Germinal center (tissue), 1 donor: ENCODE measurements at places on chromosomes 7 and 10.

GRCh38 chr10:11689945-11690736 lies 52.0 kb upstream of the ECHDC3 start:
- no peak for DNase-seq

GRCh38 chr10:35795131-35795824 lies 153.2 kb upstream of the FZD8 start:
- DNase-seq, result no peak

- no peak for DNase-seq
Measured at GRCh38 chr7:8710124-8710523, 276.7 kb downstream of the NXPH1 start.

- no peak for DNase-seq
Measured at GRCh38 chr7:18167815-18168214, 140.2 kb upstream of the PRPS1L1 start.

DNA sequence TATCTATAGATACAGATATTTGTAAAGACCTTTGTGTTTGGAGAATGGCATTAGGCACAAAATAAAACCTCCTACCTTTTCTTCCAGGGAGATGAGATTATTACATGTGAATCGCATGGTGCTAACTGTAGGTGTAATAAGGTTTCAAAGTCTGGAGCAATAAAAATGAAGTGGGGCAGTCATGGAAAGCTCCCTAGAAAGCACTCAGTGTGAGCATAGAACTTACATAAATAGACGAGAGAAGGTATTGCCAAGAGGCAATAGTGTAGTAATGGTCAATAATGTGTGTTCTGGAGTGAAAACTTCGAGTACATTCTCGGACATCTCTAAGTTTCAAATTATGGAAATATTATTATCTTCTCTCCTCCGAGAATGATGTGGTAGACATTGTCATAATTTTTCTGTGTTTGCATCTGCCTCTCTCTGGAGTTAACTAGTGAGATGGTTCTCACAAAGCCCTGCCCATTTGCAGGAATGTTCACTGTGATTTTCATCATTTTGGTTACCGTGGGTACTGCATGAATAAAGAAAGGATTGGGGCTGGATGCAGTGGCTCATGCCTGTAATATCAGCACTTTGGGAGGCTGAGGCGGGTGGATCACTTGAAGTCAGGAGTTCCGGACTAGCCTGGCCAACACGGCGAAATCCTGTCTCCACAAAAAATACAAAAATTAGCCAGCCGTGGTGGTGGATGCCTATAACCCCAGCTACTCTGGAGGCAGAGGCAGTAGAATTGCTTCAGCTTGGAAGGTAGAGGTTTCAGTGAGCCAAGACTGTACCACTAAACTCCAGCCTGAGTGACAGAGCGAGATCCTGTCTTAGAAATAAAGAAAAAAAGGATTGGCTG lies 10.6 kb downstream of the VIM start:
- DNase-seq, result no peak

GRCh38 chr10:20492447-20492846 lies 404.7 kb downstream of the NEBL start:
- no peak for DNase-seq

- DNase-seq, result no peak
Measured at GRCh38 chr7:47357361-47357760, 224.6 kb downstream of the TNS3 start.

- DNase-seq, result no peak
Measured at GRCh38 chr7:42677751-42678699, 233.8 kb downstream of the C7orf25 start.

DNA sequence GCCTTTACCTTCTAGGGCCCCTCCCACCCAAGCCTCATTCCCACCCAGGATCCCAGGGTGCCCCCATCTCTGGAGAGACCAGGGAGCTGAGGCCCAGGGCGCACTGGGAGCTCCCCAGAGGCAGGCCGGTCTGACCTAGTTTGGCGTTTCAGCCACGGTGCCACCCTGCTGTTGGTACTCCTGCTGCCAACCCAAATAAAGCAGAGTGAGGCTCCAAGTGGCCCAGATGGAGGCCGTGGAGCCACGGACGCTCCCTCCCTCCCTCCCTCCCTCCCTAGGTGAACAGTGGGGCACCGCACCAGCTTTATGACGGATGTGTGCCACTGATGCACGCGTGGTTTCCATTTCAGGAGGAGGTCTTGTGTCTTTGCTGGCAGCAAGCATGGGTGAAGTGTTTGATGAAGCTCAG lies 1.8 kb downstream of the INPP5A start:
- DNase-seq, result no peak
